ENCODE measurements at places on chromosomes 3 and 15.

DNA sequence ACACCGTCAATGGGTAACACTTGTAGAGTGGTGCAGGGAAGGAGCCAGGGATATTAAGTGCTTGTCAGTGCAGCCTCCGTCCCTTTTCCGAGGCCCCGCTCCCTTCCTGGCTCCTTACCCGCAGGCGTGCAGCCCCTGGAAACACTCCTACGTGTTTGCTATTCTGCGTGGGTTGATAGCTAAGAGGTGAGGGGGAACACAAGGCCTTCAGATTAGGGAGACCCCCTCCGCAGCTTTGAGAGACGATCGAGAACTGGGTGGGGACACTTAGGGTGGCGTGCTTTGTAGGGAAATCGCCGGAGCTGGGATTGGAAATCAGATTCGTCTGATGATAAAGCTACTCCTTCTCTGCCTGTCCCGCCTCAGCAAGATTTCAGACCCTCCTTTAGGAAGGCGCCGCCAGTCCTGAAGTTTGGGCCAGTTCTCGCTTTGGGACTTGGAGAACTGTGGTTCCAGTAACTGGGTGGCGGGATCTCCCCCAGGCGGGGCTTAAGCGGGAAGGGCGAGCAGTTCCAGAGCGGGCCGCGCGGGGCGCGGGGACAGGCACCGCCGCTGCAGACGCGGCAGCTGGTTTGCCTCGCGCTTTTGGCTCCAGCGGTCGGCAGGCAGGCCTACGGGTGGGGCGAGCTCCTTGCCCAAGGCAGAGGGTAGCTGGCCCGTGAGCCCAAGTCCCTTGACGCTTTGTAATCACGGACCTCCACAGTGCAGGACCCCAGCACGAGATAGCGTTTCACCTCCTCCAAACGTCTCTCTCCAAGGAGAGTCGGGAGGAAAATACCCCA is 8.0 kb upstream of the FAM107A start:
- peak; percentile 92 for DNase-seq

DNA sequence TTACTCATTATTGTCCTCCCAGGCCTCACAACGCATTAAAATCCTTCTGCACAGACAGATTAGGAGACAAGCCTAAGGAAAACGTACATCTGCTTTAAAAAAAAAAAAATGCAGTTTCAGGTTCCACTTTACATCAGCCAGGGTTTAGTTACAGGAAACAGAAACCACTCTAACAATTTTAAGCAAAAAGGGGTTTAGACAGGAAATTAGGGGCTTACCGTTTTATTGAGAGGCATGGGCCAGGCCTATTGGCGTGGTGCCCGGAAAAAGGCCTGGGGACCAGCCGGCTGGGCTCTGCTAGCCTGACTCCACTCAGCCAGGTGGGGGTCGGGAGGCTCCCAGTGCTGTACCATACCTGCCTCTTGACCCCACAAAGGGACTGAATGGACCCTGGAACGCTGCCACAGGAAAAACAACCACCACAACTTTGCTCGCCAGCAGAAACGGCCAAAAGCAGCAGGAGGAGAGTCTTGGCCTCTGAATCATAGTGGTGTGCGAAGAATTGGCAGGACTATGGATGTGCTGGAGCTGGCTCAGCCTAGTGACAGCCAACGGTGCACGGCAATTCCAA is 124.3 kb downstream of the CHSY1 start:
- DNase-seq, result peak; percentile 99

- DNase-seq, result no peak
These were observed 468.4 kb upstream of the UBE2E2 start for GRCh38 chr3:22734756-22735155.

GRCh38 chr15:93811305-93811704 is 420.1 kb upstream of the MCTP2 start:
- no peak for DNase-seq

DNA sequence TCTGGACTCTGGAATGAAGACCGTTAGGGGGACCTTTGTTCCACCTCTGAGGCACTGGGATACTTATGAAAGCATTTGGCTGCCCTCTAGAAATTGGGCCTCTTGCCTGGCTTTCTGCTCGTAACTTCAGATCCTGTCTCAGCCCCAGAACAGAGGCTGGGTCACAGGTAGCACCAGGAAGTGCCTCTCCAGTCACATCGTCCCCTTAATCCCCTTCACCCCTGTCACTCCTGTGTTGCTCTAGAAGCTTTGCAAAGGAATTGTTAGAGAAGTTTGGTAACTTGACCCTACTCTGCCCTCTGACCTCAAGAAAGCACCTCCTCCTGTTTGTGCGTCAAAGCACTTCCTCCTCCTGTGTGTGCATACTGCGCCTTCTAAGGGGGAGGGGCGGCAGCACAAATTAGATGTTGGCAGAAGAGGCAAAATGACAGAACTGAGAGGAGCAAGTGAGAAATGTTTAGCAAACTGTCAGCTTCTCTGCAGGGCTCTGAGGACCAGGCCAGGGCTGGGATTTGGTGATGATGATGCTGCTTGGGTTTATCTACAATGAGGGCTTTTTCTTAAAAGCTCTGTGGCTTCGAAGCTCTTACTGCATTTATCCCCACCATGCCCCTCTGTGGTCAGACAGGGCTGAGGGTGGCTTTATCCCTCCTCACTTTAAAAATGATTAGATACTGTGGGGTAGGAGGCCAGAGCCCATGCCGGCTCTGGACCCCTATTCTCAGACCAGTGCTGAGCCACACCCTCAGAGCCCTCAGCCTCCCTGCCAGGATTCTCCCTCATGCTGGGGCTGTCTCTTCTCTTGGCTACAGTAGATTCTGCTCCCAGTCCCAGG is 76.2 kb downstream of the LARS2 start:
- DNase-seq, result no peak

DNA sequence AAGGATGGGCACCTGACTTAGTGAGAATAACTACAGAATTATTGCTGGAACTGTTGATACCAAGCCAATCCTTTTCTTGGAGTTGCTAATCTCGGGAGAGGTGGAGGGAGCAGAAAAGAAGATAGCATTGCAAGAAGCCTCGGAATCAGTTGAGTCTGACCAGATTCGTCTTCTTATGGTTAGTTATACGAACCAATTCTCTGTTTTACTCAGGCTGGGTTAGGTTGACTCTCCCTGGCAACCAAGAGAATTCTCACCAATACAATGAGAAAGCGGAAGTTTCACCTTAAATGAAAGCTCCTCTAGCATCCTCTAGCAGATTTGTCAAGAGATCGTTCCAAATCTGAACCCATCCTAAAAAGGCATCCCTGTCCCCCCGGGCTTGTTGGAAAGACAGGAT is 43.5 kb upstream of the UBE2E1 start:
- no peak for DNase-seq

DNA sequence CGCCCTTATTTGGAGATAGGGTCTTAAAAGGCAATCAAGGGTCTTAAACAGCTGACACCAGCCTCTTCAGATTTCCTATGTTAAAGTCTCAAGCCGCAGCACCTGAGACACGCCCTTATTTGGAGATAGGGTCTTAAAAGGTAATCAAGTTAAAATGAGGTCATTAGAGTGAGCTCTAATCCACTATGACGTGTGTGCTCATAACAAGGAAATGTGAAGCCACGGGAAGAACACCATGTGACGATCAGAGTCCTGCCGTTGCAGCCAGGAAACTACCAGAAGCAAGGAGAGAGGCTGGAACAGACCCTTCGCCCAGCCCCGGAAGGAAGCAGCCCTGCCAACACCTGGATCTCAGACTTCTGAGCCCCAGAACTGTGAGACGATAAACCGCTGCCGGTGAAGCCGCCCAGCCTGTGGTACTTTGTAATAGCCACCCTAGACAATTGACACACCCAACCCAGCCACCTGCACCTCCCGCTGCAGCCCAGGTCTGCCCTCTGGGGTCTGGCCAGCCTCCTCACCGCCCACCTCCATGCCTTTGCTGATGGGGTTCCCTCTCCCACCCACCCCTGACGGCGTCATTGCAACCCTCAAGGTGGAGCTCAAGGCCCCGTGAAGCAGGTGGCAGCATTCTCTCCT is 137.9 kb downstream of the MEGF11 start:
- no peak for DNase-seq
